ENCODE measurements at places on chromosomes 2 and 18.
A peak's percentile ranks its signal among the peaks of the same experiment; 100 is the strongest.

DNA sequence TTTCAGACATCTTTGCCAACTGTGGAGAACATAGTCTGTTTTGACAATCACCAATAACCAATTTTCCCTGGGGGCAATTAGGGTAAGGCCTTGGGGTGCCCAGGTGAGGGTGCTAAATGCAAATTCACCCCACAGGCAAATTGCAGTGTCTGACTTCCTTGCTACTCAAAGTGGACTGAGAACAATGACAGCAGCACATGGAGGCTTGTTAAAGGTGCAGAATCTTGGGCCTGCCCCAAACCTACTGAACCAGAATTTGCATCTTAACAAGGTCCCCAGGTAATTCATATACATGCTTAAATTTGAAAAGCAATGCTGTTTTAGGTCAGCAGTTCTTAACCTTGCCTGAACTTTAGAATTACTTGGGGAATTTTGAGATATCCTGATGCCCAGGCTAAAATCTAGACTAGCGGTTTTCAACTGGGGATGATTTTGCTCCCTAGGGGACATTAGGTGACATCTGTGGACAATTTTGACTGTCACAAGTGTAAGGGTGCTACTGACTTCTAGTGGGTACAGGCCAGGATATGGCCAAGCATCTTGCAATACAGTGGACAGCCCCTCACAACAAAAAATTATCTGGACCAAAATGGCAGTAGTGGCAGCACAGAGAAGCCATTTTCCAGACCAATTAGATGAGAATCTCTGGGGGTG, 80.2 kb upstream of the GCFC2 start:
- H3K27ac ChIP-seq, result no peak overlapping the region
- H3K4me1 ChIP-seq, result no peaks in the 10 kb centered on the region
- H3K4me3 ChIP-seq, result no peak overlapping the region
- peaks cover 7% of the 10 kb centered on the region for H3K27me3 ChIP-seq

DNA sequence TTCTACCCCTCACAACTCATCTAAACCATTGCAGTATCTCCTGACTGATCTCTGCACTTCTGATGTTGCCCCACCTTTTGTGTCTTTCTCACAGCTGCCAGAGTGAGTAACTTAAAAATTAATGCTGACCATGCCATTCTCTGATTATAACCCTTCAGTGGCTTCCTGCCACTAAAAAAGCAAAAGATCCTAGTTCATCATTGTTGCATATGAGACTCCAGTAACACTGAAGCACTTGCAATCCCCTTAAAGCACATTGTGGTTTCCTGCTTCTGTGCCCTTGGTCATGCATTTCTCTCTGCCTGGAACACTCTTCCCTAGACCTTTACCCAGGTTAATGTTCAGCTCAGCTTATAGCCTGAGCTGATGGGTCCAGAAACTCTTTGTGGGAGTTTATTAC, 95.1 kb upstream of the WDSUB1 start:
- no peaks in the 10 kb centered on the region for H3K4me1 ChIP-seq
- peaks cover 13% of the 10 kb centered on the region for H3K36me3 ChIP-seq
- DNase-seq, result no peak
- H3K4me3 ChIP-seq, result no peak overlapping the region
- H3K27ac ChIP-seq, result no peak overlapping the region

DNA sequence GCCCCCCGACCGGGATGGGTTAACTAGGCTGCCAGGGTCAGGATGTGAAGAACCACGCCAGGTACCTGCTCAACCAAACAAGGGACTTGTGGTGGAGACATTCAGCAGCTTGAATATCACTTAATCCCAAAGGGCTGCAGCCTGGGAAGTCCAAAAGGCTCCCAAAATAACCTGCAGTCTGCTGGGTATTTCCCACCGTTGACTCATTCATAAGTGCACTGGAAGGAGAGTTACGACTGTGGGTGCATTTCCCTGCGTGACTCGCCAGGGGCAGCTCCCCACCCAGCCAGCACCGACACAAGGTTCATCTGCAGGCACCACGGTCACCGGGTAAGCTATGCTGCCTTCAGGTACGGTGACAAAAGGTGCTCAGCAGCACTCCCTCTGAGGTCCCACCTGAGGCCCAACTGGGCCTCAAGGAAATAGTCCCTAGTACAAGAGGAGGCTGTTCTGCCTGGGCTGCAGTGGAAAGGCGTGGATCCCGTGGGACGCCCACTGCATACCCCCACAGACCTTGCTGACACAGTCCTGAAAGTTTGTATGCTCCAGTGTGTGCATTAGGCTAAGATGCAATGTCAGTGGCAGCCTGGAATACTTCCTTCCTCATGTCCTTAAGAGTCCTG, 86.5 kb downstream of the UXS1 start:
- H3K36me3 ChIP-seq, result peaks cover 19% of the 10 kb centered on the region
- peaks cover 5% of the 10 kb centered on the region for H3K4me1 ChIP-seq
- peak overlapping the region; percentile 67 for H3K27ac ChIP-seq
- DNase-seq, result no peak

DNA sequence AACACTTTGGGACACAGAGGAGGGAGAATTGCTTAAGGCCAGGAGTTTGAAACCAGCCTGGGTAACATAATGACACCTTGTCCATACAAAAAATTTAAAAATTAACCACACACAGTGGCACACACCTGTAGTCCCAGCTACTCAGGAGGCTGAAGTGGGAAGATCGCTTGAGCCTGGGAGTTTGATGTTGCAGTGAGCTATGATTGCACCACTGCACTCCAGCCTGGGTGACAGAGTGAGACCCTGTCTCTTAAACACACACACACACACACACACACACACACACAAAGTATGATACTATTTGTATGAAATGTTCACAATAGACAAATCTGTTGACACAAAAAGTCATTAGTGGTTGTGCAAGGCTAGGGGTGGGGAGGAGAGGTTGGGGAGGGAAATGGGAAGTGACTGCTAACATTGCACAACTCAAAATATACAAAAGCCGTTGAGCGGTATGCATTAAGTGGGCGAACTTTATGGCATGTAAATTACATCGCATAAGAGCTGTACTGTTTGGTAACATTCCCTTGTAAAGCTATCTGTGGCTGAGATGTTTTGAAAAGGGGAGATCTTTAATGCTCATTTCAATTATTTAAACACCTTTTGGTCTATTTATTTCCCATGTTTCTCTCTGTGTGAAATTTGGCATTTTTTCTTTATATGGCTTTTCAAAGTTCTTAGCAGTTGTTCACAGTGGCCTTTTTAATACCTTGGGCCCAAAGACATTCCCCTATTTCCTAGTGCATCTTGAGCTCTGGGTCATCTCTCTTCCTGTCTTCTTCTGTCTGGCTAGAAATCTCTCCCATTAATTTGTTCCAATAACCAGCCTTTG, 58.9 kb upstream of the ZNF516 start:
- H3K4me1 ChIP-seq, result no peaks in the 10 kb centered on the region
- H3K4me3 ChIP-seq, result no peak overlapping the region
- no peaks in the 10 kb centered on the region for H3K36me3 ChIP-seq
- H3K27ac ChIP-seq, result no peak overlapping the region
- DNase-seq, result no peak

GRCh38 chr2:16128746-16129610, 188.6 kb downstream of the MYCN start:
- no peak overlapping the region for H3K27ac ChIP-seq
- DNase-seq, result no peak
- H3K27me3 ChIP-seq, result no peaks in the 10 kb centered on the region
- H3K36me3 ChIP-seq, result no peaks in the 10 kb centered on the region

- peak overlapping the region; percentile 77 for H3K4me3 ChIP-seq
These were observed 41.3 kb downstream of the TMEM18 start for GRCh38 chr2:635687-636621.

DNA sequence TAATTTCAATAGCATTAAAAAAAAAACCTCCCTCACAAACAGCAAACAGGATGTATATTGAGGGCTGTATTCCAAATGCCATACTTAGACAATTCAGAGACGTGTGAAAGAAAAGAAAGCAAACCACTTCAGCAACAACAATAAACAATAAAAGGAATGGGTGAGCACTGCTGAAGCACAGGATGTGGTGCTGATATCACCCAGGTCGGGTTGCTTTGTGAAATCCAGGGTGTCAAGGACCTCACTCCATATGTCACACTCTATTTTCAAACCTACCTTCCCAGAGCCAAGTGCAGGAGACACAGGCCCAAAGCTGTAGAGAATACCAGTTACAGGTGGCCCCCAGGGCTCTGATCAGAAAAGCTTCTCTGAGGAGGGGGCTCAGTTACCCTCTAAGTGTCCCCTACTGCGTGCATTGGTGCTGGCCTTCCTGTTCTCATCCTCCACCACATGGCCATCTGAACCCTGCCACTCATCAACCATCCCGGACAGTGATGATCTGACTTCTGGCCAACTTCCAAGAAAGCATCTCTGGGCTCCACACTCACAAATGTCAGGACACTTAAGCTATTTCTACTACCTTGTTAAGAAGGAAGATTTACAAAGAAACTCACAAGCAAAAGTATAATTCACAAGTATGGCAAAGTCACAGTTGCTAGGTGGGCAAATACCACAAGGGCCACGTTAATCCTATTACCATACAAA, 363.0 kb downstream of the SS18 start:
- no peaks in the 10 kb centered on the region for H3K4me1 ChIP-seq
- H3K27ac ChIP-seq, result peak overlapping the region; percentile 22
- no peak for DNase-seq
- peaks cover 13% of the 10 kb centered on the region for H3K27me3 ChIP-seq

GRCh38 chr2:181185421-181185820, 205.0 kb downstream of the UBE2E3 start:
- no peak for DNase-seq
- H3K27ac ChIP-seq, result no peak overlapping the region
- peaks cover 5% of the 10 kb centered on the region for H3K36me3 ChIP-seq
- no peaks in the 10 kb centered on the region for H3K27me3 ChIP-seq

DNA sequence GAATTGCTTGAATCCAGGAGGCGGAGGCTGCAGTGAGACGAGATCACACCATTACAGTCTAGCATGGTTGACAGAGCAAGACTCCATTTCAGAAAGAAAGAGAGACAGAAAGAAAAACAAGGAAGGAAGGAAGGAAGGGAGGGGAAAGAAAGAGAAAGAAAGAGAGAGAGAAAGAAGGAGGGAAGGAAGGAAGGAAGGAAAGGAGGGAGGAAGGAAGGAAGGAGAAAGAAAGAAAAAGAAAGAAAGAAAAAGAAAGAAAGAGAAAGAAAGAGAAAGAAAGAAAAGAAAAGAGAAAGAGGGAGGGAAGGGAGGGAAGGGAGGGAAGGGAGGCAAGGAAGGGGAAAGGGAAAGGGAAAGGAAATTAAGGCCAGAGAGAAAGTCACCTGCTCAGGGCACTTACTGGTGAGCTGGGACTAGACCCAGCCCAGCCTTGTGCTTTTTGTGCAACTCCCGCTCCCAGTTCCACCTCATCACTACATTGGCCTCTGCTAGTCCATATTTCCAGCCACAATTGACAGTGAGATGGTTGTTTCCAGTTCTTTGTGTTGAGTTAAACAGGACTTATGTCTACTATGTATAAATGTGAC, 35.7 kb downstream of the MOGAT1 start:
- H3K27ac ChIP-seq, result no peak overlapping the region
- H3K27me3 ChIP-seq, result peaks cover 89% of the 10 kb centered on the region
- DNase-seq, result no peak
- H3K36me3 ChIP-seq, result peaks cover 4% of the 10 kb centered on the region
- H3K4me1 ChIP-seq, result peaks cover under 1% of the 10 kb centered on the region

DNA sequence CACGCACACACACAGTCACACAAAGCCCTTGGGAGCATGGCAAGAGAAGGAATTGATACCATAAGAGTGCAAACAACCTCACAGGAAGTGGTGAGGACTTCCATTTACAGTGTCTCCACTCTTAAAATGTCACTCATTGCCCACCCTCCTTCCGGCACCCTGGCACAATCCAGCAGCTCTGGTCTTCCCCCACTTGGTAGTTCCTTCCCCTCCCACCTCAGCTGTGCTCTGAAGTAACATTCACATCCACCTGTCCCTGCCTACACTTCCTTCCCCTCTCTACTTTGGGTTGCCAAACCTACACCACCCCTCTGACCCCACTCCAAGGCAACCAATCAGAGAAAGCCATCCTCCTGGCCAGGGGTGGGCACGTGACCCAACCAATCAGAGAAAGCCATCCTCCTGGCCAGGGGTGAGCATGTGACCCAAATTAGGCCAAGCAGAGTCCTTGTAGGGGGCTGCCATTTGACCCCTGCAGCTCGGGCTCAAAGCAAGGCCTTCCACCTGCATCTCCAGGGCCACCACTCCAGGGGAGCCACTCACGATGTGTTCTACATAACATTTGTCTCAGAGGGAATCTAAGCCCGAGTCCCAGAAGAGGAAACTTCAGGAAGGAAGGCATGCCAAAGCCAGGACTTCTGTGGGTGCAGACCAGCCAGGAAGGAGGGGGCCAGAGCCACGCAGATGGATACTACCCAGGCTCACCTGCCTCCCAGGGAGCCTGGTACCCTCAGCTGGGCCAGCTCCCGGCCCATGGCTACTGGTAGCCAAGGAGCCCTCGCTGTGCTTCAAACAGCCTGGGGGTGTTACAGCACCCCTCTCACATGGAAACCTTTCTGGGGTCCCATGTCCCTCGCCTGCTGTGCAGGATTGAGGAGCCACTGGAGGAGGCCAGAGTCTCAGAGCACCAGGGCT, 21.2 kb downstream of the CYP26B1 start:
- no peaks in the 10 kb centered on the region for H3K4me1 ChIP-seq

GRCh38 chr2:198383392-198383791, 579.0 kb downstream of the PLCL1 start:
- no peak for DNase-seq
- H3K27ac ChIP-seq, result no peak overlapping the region
- peaks cover 11% of the 10 kb centered on the region for H3K27me3 ChIP-seq
- H3K4me3 ChIP-seq, result no peak overlapping the region
- H3K36me3 ChIP-seq, result no peaks in the 10 kb centered on the region
- no peaks in the 10 kb centered on the region for H3K4me1 ChIP-seq

GRCh38 chr2:225893151-225893550, 493.6 kb downstream of the NYAP2 start:
- no peak overlapping the region for H3K27ac ChIP-seq
- no peak for DNase-seq
- H3K36me3 ChIP-seq, result no peaks in the 10 kb centered on the region
- H3K4me3 ChIP-seq, result no peak overlapping the region
- no peaks in the 10 kb centered on the region for H3K27me3 ChIP-seq

GRCh38 chr18:23353459-23353858, 99.6 kb upstream of the RIOK3 start:
- no peak overlapping the region for H3K27ac ChIP-seq
- peaks cover 12% of the 10 kb centered on the region for H3K4me1 ChIP-seq
- DNase-seq, result no peak
- peaks cover 2% of the 10 kb centered on the region for H3K36me3 ChIP-seq
- H3K4me3 ChIP-seq, result no peak overlapping the region

- no peak for DNase-seq
- peaks cover 10% of the 10 kb centered on the region for H3K27me3 ChIP-seq
- H3K4me1 ChIP-seq, result no peaks in the 10 kb centered on the region
- H3K27ac ChIP-seq, result no peak overlapping the region
- H3K4me3 ChIP-seq, result no peak overlapping the region
- peaks cover 4% of the 10 kb centered on the region for H3K36me3 ChIP-seq
These were observed 109.8 kb downstream of the FARSB start for GRCh38 chr2:222545823-222546795.

GRCh38 chr2:105886687-105887086, 142.0 kb downstream of the NCK2 start:
- peak overlapping the region; percentile 10 for H3K4me3 ChIP-seq
- peaks cover 33% of the 10 kb centered on the region for H3K36me3 ChIP-seq
- peaks cover 84% of the 10 kb centered on the region for H3K4me1 ChIP-seq
- DNase-seq, result no peak

Data from central memory CD8-positive, alpha-beta T cell (primary cell).